M059J (cell line): ENCODE measurements at places on chromosomes 1 and 21. TPM values are rescaled to one million over a fixed set of nuclear protein-coding genes. Genes with fewer than 3 reads are reported as not detected.

GRCh38 chr1:12565966-12566352 is 52.1 kb downstream of the DHRS3 start:
- no peak for DNase-seq

The PCAT6 gene
- 0.69 TPM in 1 of 2 replicates, not detected in the other for total RNA-seq

- DNase-seq, result no peak
Measured at GRCh38 chr1:44857446-44857845, 14.4 kb upstream of the PTCH2 start.

DNA sequence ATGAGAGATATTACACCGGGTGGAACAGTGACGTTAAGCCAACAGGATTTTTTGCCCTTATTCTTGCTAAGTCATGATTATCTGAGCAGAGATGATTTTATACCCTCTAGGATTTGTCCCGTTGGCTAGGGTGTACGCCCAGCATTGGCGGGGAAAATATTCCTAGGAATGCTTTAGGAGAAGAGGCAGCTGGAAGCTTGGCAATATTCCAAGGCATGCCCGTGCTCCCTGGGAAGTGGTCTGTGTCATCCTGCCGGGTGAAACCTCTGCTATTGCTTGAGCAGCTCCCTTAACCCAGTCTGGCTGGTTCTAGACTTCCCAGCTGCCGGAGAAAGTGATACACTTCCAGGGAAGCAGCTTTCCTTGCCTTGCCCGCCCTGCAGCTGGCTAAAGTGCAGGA is 16.2 kb downstream of the CHRNB2 start:
- no peak for DNase-seq
